NCI-H748 treated with DMSO at 0.1 percent for 48 hours (cell line): ENCODE measurements at places on chromosomes 5 and 9.
A peak's percentile ranks its signal among the peaks of the same experiment; 100 is the strongest.

- no peak for DNase-seq
Observed at GRCh38 chr5:133606835-133607234, 5.5 kb downstream of the FSTL4 start.

- peak; percentile 29 for DNase-seq
Observed at GRCh38 chr9:17005056-17005823, 129.6 kb upstream of the CNTLN start.

DNA sequence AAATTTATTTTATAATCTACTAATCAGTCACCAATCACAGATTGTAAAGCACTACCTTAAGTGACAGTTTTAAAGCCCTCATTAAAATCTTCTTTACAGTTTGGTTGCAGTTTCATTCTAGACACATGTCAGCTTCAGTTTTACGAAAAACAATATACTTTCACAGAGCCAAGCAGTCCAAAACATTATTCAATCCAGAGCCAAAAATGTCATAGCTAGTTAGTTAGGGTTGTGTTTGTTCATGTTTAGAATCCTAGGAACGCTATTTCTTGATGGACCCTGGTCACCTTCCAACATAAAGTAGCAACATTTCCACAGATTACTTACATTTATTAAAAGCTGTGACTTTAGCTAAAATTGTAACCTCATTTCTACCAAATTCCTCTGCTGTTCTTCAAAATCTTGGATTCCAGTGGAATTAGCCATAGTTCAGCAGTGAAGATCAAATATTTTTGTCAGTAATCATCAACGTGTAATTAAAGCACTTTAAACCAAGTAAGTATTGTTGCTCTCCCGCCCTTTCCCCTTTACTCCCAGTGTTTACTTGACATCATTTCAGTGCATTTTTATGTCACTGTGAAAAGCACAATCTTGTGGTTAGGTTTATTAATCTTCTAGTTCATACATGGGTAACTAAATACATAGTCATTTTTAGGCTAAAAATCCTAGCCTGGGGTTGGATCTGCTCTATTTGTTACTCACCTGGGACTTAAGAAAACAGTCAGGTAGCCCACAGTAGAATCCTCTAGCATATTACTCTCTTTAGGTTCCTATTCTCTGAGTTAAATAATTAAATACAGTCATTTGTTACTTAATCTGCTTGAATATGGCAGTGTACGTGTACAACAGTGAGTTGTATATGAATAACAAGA lies 74.3 kb downstream of the NIPBL start:
- DNase-seq, result no peak

DNA sequence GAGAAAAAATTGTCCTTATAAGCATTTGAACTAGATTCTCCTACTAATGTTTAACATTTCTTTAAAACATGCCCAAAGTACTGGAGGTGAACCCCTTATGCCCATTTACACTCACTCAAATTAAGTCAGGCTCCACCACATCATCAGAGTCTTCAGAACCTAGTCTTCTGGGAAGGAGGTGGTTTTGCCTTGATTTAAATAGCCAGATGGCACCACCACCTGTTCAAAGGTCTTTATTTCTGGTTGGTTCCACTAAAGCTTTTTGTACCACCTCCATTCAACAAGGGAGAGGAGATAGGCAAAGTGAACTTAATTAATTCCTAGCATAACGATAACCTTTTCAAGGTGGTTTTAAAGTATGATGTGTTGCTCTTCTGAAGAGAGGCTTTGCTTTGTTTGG lies 189.5 kb downstream of the SLF1 start:
- DNase-seq, result no peak

- peak; percentile 34 for DNase-seq
Observed at GRCh38 chr5:88727705-88728313, 155.2 kb downstream of the MEF2C start.

GRCh38 chr9:3809724-3810123 lies 283.9 kb upstream of the RFX3 start:
- DNase-seq, result no peak

GRCh38 chr5:38456657-38457399 lies 99.6 kb downstream of the LIFR start:
- peak; percentile 81 for DNase-seq

- DNase-seq, result no peak
Observed at GRCh38 chr9:133754688-133755227, 16.6 kb upstream of the SARDH start.

DNA sequence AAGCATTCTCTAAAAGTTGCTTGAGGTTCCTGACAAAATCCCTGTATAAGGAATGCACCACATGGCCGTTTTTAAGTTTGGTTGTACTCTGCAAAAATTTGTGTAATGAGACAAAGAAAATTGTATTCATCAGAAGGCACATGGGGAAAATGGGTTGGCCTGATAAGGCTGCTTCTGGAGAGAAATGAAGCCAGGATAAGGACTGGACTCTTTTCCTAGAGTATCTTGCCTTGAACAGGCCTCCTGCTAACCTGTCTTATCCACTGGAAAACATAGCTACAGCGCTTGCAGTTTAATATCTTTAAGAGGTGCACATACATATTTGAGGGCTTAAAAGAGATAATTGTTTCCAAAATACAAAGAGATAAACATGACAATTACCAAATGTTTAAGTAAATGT lies 41.4 kb upstream of the IFNK start:
- no peak for DNase-seq

DNA sequence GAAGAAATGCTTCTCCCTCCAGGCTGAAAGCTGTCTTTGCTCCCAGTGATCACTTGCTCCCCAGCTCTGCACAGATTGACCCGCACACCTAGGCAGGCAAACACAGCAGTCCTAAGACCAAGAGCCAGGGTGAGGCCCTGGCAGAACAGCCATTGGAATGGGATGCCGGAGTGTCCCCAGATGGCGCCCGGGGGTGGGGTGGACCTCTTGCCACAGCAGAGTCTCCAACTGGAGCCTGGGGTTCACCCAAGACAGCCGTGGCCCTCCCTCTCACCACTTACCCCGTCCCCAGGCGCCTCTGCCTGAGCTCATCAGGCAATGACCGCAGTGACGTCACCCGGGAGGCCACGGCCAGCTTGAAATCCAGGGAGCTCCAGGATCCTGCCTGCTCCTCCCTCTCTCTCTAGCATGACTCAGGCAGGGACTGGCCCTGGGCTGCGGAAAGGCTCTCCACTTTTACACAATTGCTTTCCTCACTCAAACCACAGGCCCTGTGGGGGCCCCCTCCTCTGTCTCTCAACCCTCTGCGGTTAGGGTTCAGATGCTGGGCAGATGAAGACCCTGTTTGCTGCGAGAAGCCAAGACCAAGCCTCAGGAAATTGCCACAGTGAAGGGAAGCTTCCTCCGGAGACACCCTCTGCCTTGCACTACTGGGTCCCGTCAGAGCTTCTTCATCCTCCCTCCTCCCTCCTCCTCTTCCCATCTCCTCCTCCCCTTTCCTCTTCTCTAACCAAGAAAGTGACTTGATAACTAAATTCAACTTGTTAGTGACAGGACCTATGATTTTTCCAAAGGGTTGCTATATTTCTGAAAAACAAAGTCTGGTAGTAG lies 24.3 kb upstream of the PTGES start:
- DNase-seq, result no peak

DNA sequence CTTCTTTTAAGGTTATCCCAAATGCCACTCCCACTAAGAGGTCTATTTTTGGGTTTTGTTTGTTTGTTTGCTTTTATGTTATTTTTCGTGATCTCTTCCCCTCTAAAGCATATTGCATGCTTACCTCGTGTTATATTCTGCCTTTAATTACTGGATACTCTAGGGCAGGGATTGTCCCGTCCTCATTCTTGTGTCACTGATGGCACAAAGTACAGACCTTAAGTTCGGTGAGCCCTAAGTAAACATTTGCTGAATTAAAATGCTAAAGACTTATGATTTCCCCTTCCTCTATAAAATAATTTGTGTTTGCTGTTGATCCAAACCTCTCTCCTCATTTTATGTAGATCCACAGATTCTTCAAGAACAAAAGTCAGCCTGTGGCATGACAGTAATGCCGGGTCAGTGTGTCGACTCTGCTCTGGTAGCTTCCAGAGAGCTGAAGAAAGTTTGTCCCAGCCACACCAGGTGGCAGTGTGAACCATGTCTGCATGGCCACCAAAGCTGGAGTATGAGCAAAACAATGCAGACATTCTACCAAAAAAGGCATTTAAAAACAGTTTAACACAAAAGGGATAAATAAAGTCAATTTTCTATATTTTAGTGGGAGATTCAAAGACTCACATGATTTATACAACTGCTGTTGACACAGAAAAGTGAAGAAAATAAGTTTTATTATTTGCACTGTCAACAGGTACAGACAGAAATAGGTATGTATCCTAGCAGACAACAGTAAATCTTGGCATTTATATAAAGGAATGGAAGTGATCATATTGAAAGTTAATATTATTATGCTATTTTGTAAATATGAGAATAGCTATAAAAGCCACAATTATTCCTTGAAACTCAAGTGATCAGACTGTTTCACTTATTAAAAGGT lies 17.9 kb upstream of the POC5 start:
- DNase-seq, result peak; percentile 29

DNA sequence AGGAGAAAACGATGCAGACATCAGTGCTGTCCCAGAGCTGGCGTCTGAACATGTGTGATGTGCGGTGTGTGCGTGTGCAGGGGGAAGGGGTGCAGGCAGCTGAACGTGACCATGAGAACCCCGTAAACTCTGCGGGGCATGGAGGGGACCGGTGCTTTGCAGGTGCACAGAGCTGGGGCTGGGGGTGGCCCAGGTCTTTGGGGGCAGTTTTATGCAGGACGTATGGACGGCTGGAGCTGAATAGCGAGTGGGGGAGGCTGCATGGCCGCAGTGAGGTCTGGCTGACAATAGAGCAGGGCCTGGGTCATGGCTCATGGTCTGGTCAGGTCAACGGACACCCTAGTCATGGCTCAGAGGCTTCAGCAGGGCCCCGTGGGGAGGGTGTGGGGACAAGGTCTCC lies 3.3 kb upstream of the EXOC3 start:
- DNase-seq, result no peak

DNA sequence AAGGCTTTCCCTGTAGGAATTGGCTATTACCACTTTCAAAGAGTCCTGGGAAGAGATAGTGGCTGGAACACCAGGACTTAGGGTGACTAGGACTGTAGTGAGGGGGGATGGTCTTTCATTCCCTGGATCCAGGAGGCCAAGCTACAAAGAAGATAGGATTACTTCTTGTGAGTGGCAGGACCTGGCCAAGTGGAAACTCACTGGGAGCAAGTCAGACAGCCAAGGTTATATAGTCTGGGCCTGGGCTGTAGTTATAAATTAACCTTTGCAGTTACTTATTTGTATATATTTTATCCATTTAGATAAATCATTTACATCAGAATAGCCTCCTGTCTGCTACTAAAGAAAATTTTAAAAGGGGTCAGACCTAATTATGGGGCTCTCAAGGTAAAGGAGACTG lies 124.3 kb downstream of the TLR4 start:
- DNase-seq, result no peak

GRCh38 chr5:6745706-6746222 lies 32.5 kb downstream of the TENT4A start:
- DNase-seq, result peak; percentile 56

DNA sequence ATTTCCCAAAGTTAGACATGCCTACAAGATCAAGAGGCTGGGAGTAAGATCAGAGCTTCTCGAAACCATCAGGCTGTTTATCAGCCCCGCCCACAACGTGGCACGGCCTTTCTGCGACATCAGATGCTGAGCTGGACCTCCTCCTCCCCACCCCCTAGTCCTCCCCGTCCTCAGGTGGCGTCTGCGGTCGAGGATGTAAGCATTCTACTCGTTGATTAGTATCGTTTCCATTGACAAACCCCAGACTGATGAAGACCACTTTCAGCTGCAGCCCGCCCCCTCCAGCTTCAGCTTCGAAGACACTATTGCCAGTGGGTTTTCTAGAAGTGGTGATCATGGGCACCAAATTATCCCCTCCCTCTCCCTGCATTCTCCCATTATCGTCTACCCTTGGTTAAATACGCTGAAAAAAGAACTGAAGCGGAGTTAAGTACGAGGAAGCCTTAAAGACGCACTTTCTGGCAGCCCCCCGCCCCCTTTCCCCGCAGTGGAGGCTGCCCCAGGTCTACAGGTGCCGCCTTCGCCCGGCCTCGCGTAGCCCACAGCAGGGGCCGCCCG lies 1.1 kb downstream of the PPIC start:
- DNase-seq, result peak; percentile 55

DNA sequence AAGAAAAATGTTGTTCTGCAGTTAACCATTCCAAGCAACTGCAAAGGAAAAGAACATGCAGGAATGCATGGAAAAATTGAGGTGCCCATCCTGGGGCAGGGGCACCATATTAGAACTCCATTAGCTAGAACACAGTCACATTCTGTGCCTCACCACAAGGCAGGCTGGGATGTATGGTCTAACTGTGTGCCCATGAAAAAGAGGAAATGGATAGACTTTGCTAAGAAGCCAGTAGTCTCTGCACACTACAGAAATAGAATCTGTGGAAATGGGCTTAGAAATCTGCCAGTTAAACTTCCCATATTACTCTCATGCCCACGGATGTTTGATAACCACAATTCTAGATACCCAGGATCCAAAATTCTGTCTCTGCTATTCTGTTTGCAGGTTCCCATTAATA lies 423.8 kb upstream of the SMARCA2 start:
- no peak for DNase-seq

GRCh38 chr9:110444911-110445310 lies 107.2 kb upstream of the TXNDC8 start:
- no peak for DNase-seq

DNA sequence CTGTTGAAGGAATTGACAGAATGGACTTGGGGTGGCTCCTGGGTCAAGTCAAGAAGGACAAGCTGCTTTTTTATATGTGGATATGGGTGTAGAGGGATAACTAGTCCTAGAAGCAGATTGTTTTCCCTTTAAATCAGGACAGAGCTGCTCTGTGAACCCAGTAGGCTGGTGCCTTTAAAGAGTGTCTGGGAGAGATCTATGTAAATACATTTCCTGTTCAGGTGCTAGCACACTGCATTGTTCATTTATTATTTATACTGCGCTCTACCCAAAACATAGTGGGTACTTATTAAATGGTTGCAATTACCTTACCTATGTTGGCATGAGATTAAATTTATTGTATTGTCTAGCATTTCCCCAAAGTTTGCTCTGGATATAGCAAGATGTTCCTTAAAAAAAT lies 86.6 kb upstream of the EQTN start:
- DNase-seq, result peak; percentile 12

- DNase-seq, result no peak
Observed at GRCh38 chr5:159620853-159621540, 290.7 kb upstream of the IL12B start.

DNA sequence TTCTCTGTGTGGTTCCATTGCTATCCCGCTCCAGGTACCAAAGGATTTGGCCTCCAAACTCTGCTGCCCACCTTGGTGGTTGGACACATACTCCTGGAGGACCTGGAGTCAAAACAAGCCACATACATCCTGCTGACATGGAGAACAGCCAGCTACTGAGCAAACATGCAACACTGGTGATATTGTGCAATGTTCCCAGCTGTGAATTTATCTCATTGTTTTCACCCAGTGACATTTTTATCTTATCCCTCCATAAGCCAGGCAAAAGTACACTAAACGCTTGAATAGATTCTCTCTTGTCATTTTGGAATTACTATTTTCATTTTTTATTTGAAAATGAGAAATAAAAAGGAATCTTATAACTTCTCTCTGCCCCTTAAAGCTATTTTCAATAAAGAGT lies 11.1 kb upstream of the CTSL start:
- DNase-seq, result no peak

GRCh38 chr5:177404641-177405179 lies 4.2 kb upstream of the PFN3 start:
- DNase-seq, result no peak
